ENCODE measurements at places on chromosomes 3 and 15.

GRCh38 chr3:63872135-63872924, 8.7 kb downstream of the ATXN7 start:
- ATAC-seq: peak; percentile 98

- no peak for ATAC-seq
Measured at GRCh38 chr15:77266708-77267386, 153.1 kb downstream of the PEAK1 start.

DNA sequence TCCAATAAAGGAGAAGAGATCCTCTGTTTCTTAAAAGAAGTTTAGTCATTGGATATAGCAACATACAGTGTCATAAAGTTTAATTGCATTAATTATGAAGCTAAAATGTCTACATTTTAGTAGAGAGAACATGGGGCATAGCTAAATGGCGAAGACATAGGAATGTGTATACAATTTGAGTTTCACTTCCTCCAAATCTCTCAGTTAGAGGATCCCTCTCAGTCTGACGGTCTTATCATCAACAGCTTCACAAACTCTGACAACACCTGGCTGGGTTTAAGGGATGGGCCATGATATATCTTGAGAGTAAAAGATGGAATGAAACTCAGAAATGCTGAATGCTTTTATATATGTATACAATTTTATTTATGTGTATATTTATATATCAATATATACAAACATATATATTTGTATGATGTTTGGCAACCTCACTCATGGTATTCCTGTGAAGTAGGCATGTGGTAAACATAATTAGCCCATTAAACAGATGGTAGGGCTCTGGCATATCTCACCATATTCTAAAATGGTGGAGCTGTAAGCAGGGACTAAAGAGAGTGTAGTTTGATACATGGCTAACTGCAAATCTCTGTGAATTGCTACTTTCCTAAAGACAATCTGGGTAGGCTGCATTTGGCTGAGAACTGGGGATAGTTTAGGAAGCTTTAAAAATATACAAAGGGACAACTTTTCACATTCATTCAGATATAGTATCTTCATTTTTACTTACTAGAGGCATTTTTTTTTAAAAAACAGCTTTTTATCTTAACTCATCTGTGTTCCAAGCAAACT, 111.6 kb downstream of the TIGIT start:
- no peak for ATAC-seq

DNA sequence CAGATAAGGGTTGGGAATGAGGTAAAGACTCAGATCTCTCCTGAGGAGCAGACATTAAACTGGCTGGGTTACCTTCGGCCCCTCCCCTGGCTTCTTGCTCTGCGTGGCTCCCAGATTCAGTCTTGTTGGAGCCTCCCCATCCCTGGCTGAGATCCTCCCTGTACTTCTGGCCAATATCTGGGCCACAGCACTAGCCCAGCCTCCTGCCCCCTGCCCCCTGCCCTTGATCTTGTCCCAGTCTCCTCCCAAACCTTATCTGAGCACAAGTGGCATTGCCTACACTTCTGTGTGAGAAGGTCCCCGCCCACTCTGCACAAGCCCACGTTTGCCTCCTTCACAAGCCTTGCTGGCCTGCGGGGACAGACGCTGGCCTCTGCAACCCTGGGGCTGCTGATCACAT, 16.8 kb downstream of the PLA2G4F start:
- no peak for ATAC-seq
